ENCODE measurements at places on chromosomes 3 and 15.
A peak's percentile ranks its signal among the peaks of the same experiment; 100 is the strongest.

GRCh38 chr3:48475188-48475587 lies 28.7 kb downstream of the ATRIP start:
- no peak for DNase-seq

GRCh38 chr3:86938416-86939105 lies 52.4 kb downstream of the VGLL3 start:
- DNase-seq: no peak

DNA sequence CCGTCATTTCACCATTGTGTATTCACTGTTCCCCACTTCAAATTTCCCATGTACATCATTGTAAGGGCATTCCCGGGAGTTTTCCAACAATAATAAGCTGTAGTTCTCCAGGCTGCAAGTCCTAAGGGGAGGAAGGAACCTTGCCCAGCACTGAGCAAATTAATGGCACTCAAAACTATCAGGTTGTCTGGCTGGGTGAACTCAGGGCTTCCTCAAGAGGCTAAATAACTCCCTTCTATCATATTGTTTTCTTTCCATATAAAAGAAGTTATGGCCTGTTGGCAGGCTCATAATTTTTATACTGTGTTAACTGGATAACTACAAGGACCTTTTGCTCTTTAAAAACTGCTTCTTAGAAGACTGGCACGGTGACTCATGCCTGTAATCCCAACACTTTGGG lies 71.4 kb downstream of the SEMA6D start:
- no peak for DNase-seq

DNA sequence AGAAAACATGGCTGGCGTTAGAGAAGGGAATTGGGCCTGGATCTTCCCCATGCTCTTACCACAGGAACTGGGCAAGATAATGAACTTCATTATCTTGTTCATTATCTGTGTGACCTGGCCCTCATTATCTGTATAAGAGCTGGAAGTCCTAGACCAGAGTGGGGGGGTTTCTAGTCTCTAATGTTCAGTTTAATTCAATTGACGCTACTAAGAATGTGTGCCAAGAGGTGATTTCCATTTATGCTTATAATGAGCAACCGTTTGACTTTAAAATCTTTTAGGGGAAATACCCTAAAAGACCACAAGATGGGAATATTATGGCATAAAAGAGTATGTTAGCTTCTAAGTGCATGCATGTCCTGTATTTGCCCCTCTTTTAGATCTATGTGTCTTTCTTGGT lies 59.1 kb upstream of the CSTA start:
- DNase-seq: peak; percentile 33

- DNase-seq: no peak
These were observed 21.4 kb downstream of the BMF start for GRCh38 chr15:40087068-40087810.

GRCh38 chr15:41904541-41905005 lies 10.7 kb upstream of the SPTBN5 start:
- DNase-seq: peak; percentile 38

GRCh38 chr15:90132437-90132836 lies 30.2 kb upstream of the IDH2 start:
- no peak for DNase-seq

GRCh38 chr3:3154879-3155610 lies 24.4 kb downstream of the CRBN start:
- no peak for DNase-seq

- no peak for DNase-seq
These were observed 99.3 kb upstream of the PRR20G start for GRCh38 chr3:127387119-127387518.

GRCh38 chr3:30843877-30844276 lies 50.6 kb downstream of the GADL1 start:
- DNase-seq: no peak

GRCh38 chr3:107847791-107848190 lies 243.0 kb downstream of the CD47 start:
- DNase-seq: no peak

GRCh38 chr3:49199239-49199899 lies 28.0 kb downstream of the KLHDC8B start:
- DNase-seq: no peak

GRCh38 chr15:74470631-74471395 lies 9.9 kb upstream of the UBL7 start:
- DNase-seq: no peak

- no peak for DNase-seq
These were observed 63.0 kb upstream of the CFAP161 start for GRCh38 chr15:81071120-81071519.

GRCh38 chr3:76383781-76384180 lies 598.4 kb upstream of the ZNF717 start:
- DNase-seq: no peak

DNA sequence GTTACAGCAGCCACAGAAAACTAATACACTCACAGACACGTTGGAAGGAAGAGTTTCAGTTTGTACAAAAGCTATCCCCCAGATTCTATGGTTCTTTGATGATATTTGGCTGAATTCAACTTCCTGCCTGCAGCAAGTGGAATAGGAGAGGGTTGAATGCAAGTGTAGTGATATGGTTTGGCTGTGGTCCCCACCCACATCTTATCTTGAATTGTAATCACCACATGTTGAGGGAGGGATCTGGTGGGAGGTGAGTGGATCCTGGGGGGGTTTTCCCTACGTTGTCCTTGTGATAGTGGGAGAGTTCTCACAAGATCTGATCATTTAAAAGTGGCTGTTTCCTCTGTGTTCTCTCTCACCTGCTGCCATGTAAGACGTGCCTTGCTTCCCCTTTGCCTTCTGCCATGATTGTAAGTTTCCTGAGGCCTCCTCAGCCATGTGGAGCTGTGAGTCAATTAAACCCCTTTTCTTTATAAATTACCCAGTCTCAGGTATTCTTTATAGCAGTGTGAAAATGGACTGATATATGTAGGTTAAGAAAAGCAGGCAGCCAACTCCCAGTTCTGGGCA lies 29.8 kb downstream of the NMNAT3 start:
- no peak for DNase-seq

- DNase-seq: no peak
These were observed 160.7 kb downstream of the OR4M2 start for GRCh38 chr15:22240986-22241385.

Measured in Kasumi-1 (cell line).